DMS 273 treated with DMSO at 0.1 percent for 48 hours (cell line): ENCODE measurements at places on chromosomes 5 and 9.

DNA sequence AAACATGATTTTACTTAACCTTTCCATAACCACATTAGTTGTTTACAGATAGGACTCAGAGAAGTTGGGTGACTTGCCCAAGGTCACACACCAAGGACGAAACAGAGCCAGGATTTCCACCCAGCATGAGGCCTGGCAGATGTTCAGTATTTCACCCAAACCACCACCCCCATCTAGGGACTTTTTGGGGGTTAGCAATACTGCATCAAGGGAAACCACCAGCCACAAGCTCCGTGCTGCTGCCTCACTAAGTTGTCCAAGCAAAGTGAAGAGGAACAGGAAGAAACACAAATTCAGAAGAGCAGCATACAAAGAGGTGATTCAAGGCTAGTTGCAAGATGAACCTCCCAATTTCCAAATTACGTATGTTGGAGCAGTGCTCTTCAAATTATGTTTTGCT is 219.6 kb upstream of the RORB start:
- DNase-seq: no peak

GRCh38 chr9:26510137-26510536 is 382.5 kb downstream of the CAAP1 start:
- DNase-seq: no peak

- no peak for DNase-seq
Measured at GRCh38 chr9:23887781-23888180, 61.7 kb upstream of the ELAVL2 start.

DNA sequence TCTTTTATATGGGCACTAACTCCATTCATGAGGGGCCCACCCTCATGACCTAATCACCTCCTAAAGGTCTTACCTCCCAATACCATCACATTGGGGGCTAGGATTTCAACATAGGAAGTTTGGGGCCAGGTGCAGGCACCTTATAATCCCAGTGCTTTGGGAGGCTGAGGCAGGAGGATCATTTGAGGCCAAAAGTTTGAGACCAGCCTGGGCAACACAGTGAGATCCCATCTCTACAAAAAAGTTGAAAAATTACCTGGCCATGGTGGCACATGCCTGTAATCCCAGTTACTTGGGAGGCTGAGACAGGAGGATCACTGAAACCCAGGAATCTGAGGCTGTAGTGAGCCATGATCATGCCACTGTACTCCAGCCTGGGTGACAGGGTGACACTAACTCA is 76.7 kb downstream of the MYO10 start:
- no peak for DNase-seq

GRCh38 chr5:159096243-159096923 is 3.3 kb downstream of the EBF1 start:
- DNase-seq: no peak

DNA sequence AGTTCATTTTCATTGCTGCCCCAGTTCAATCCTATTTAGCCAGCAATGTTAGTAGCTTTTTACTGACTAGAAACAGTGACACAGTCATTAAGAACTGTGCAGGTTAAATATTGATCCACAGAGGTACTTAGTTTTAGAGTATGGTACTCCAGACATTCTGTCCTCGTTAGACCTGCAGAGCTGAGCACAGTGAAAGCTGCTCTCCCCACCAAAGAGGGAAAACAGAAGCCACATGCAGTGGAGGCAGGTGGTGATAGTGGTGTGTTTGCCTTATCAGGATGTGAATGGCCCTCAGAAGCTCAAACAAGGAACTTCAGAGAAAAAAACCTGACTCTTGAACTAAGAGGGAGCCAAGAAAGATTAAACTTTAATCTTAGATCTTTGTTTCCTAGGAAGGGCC is 75.5 kb downstream of the UNC13B start:
- no peak for DNase-seq

- DNase-seq: no peak
Measured at GRCh38 chr5:163825661-163826060, 320.2 kb downstream of the MAT2B start.

- DNase-seq: no peak
Measured at GRCh38 chr5:165783024-165783423, 2277.6 kb downstream of the MAT2B start.
